ENCODE measurements at places on chromosomes 5 and 9. TPM values are rescaled to one million over a fixed set of nuclear protein-coding genes. Genes with fewer than 3 reads are reported as not detected.

GFPT2 gene
- total RNA-seq: 5.1 TPM

CBY3 gene
- total RNA-seq: not detected

TSSK1B gene
- total RNA-seq: 0.04 TPM

BAAT gene
- not detected for total RNA-seq

PCDHB8 gene
- total RNA-seq: not detected

NCS1 gene
- 38.3 TPM for total RNA-seq

MEF2C gene
- total RNA-seq: 0.86 TPM

PRDM9 gene
- total RNA-seq: not detected

WNT8A gene
- total RNA-seq: not detected

GPR150 gene
- total RNA-seq: 0.47 TPM

ARSB gene
- 4.8 TPM for total RNA-seq

PCDHGA10 gene
- total RNA-seq: 1.3 TPM

LCN1 gene
- not detected for total RNA-seq

CTXN3 gene
- not detected for total RNA-seq

DNAJB5 gene
- 29.7 TPM for total RNA-seq

SLC34A3 gene
- not detected for total RNA-seq

FAM151B gene
- total RNA-seq: 1.2 TPM

POU5F2 gene
- 0.08 TPM for total RNA-seq

GNG10 gene
- total RNA-seq: 70.4 TPM

STOML2 gene
- 304 TPM for total RNA-seq

DDX4 gene
- total RNA-seq: not detected

KLF4 gene
- total RNA-seq: 5.8 TPM

MED27 gene
- 32.3 TPM for total RNA-seq

ANKRD18A gene
- total RNA-seq: 0.70 TPM

GLT6D1 gene
- total RNA-seq: not detected

OTP gene
- not detected for total RNA-seq

TRPM6 gene
- 0.08 TPM for total RNA-seq

STC2 gene
- 110 TPM for total RNA-seq

SPINK5 gene
- 0.95 TPM for total RNA-seq
